ENCODE measurements at places on chromosomes 1 and 21.

GRCh38 chr1:36384542-36385409 lies 948 bp downstream of the STK40 start:
- DNase-seq = peak; percentile 28

DNA sequence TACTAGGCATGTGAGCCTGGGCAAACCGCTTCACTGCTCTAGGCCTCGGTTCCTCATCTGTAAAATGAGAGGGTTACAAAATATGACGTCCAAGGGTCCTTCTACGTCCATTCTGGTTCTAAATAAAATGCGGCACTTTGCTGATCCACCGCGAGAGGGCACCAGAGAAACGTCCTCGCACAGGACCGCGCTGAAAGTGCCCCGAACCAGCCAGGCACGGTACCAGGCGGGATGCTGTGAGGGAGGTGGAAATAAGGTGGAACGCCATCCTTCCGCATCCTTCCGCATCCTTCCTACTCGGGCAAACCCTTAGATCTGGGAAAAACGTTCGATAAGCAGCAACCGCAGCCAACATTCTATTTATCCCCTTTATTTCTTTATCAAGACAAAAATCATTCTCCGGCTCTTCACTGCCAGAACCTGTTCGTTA lies 60.3 kb upstream of the KRTAP19-8 start:
- DNase-seq = peak; percentile 86

GRCh38 chr1:23913212-23913880 lies at the start of gene CNR2:
CNR2 (minus strand) TSS chr1:23913362; CDS start chr1:23875617, 37,745 bp downstream.
- no peak for DNase-seq

DNA sequence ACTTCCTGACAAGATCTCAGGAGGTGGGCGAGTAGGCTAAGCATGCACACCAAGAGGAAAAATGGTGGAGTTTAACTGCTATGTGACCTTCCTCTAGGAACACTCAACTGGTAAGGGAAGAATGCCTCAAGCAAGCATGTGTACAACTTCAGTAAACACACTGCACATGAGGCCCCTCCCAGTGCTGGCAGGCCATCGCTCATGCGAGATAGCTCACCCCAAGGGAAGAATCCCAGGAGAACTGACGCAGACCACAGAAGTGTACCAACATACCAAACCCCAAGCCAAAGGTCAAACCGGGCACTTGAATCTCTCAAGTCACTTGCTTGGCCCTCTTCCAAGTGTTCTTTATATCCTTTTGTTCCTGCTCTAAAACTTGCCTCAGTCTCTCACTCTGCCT lies 40.5 kb upstream of the GALNT2 start:
- no peak for DNase-seq
